ENCODE measurements at places on chromosomes 1 and 21. TPM values are rescaled to one million over a fixed set of nuclear protein-coding genes. Genes with fewer than 3 reads are reported as not detected.

Gene CD5L
- 6.8 TPM for total RNA-seq

Gene LIN28A
- not detected for total RNA-seq

Gene MROH7
- 2.1 TPM for total RNA-seq

Gene E2F2
- 1.1 TPM for total RNA-seq

Gene GOLT1A
- total RNA-seq = 11.9 TPM

Gene CYYR1
- total RNA-seq = 28.1 TPM

Gene KLHL17
- total RNA-seq = 17.0 TPM

Gene CLIC6
- total RNA-seq = 23.5 TPM

DNA sequence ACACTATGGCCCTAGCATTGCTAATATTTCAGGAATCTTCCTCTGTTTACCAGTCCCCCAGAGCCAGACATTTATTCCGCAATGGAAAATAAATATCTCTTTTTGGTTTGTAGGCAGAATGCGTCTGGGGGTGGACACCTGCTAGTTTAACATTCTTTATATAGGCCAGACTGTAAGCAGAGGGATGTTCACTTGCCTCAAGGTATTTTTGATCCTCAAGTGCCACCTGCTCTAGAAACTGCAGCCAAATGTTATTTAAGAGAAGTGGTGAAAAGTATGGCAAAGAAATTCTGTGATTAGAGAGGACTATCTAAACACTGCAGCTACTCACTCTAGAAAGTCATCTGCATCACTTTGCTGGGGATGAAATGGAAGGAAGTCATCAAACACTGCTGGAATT, 164.7 kb downstream of the NEGR1 start:
- no peaks in the 10 kb centered on the region for H3K4me1 ChIP-seq
- no peak for DNase-seq
- no peak overlapping the region for H3K27ac ChIP-seq
- no peaks in the 10 kb centered on the region for H3K36me3 ChIP-seq
- H3K27me3 ChIP-seq = no peaks in the 10 kb centered on the region

- H3K27ac ChIP-seq = no peak overlapping the region
- no peak for DNase-seq
- peaks cover 100% of the 10 kb centered on the region for H3K36me3 ChIP-seq
- no peaks in the 10 kb centered on the region for H3K27me3 ChIP-seq
Observed at GRCh38 chr1:23330846-23331245, 13.2 kb downstream of the HNRNPR start.

GRCh38 chr1:205988585-205988995, 14.6 kb downstream of the RAB7B start:
- DNase-seq = no peak
- no peak overlapping the region for H3K4me3 ChIP-seq
- no peak overlapping the region for H3K27ac ChIP-seq
- no peaks in the 10 kb centered on the region for H3K27me3 ChIP-seq

- H3K4me1 ChIP-seq = no peaks in the 10 kb centered on the region
- H3K36me3 ChIP-seq = no peaks in the 10 kb centered on the region
- no peak overlapping the region for H3K27ac ChIP-seq
- H3K27me3 ChIP-seq = no peaks in the 10 kb centered on the region
- H3K4me3 ChIP-seq = no peak overlapping the region
Observed at GRCh38 chr1:42793824-42794223, 9.0 kb downstream of the TMEM269 start.

DNA sequence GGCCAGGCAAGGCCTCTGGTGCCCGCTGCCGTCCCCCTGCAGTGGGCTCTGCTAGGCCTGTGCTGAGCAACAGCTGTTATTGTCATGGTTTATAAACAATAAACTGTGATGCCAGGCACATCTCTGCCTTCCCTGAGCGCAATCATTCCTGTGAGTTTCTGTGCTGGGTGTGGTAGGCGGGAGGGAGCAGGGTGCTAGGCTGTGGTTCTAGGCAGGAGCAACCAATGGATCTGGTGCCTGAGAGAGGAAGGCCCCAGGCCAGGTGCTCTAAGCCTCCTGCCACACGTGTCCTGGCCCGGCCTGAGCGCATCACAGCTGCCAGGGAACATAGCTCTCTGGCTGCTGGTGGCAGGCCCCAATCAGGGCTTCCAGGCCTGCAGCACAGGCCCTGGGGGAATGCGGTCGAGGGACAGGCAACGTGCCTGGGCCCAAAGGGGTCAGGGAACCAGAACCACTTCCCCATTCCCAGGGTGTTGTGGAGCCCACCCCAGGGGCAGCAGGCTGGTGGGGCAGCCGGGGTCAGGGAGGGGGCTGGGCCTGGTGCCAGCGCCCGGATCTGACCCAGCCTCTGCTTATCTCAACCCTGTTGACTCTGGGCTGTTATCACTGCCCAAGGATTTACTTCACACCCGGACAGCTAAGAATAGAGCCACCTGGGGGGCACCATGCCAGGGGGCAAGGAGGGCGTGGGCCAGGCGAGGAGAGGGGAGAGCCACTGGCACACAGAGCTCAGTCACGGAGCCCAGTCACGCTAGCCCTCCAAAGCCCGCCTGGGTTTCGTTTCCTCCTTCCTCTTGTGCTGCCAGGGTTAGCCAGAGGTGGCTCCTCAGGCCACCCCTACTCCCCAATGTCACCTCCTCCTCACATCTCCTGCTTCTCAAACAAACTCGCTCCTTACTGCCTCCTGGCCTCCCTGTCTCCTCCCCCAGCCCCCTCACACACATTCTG, 11.5 kb downstream of the TRIM46 start:
- H3K4me1 ChIP-seq = peaks cover 17% of the 10 kb centered on the region
- peak overlapping the region; percentile 72 for H3K27ac ChIP-seq
- H3K4me3 ChIP-seq = no peak overlapping the region
- no peaks in the 10 kb centered on the region for H3K36me3 ChIP-seq

- no peak overlapping the region for H3K4me3 ChIP-seq
- DNase-seq = no peak
- no peaks in the 10 kb centered on the region for H3K4me1 ChIP-seq
- H3K27me3 ChIP-seq = no peaks in the 10 kb centered on the region
- no peaks in the 10 kb centered on the region for H3K36me3 ChIP-seq
Observed at GRCh38 chr1:60055336-60055735, 18.2 kb downstream of the C1orf87 start.

DNA sequence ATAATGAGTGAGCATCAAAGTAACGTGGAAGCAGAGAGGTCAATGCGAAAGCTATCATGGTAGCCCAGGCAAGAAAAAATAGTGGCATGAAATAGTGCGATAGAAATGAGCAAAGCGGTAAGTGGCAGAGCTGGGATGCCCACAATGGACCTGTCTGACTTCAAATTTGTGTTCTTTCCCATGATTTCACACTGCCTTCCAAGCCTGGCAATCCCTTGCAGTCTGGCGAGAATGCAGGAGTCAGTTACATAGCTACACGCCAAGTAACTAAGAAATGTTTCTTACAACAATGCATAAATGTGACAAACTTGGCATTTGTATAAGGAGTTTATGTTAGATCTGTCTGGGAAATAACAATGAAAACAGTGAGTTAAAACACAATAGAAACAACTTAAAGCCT, 82.6 kb downstream of the GRIK1 start:
- H3K36me3 ChIP-seq = no peaks in the 10 kb centered on the region
- no peak overlapping the region for H3K27ac ChIP-seq
- H3K4me3 ChIP-seq = no peak overlapping the region
- no peak for DNase-seq
- no peaks in the 10 kb centered on the region for H3K4me1 ChIP-seq

DNA sequence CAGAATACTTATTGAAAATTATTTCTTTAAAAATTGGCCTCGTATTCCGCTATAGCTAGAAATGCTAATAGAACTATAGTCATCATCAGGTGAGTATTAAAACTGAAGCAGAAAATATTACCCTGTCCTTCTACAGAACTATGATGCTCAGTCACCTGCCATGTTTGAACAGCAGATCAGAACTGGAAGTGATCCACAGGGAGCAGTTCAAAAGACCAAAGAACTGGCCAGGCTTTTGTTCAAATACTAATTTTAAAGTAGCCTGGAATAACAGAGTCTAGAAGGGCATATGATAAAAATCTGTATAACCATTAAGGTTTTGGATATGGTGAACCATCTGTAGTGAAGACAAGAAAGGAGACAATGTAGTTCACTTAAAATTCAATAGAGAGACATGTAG, 94.4 kb downstream of the GPR161 start:
- H3K4me3 ChIP-seq = no peak overlapping the region
- no peaks in the 10 kb centered on the region for H3K4me1 ChIP-seq
- DNase-seq = no peak
- H3K27me3 ChIP-seq = no peaks in the 10 kb centered on the region
- H3K36me3 ChIP-seq = peaks cover 19% of the 10 kb centered on the region
- H3K27ac ChIP-seq = no peak overlapping the region

DNA sequence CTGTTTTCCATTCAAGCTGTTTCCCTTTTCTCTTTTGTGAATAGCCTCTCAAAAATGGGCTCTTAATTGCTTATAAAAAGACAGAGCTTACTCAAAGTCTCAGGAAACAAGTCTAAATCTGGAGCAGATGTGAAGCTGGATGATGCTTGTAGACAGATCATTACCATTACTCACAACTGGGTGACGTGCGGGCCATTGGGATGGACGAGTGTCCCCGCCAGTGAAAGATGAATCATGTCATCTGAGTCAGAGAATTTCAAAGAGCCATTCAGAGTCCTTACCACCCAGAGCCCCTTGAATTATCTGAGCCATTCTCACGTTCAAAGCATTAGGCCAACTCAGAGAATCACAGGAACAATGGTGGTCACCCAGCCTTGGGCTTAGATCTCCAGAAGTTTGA, 134.6 kb downstream of the HUNK start:
- no peaks in the 10 kb centered on the region for H3K27me3 ChIP-seq
- no peaks in the 10 kb centered on the region for H3K4me1 ChIP-seq

DNA sequence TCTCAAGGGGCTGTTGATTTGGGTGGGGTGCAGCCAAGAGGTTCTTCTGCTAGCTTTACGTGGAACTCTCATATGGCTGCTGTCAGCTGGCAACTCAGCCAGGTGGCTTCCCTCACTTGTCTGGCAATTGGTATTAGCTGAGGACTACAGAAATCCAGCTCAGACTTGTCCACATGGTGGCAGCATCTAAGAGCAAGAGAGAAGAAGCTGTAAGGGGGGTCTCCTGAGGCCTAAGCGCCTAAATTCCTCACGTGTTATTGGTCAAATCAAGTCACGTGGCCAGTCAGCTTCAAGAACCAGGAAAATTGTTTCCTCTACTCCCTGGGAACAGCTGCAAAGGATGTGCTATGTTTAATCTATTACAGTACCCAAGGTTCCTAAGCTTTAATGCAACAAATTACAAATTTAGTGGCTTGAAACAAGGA, 4.2 kb upstream of the DYRK3 start:
- peaks cover 22% of the 10 kb centered on the region for H3K4me1 ChIP-seq
- no peaks in the 10 kb centered on the region for H3K36me3 ChIP-seq
- no peak overlapping the region for H3K27ac ChIP-seq
- no peak overlapping the region for H3K4me3 ChIP-seq

DNA sequence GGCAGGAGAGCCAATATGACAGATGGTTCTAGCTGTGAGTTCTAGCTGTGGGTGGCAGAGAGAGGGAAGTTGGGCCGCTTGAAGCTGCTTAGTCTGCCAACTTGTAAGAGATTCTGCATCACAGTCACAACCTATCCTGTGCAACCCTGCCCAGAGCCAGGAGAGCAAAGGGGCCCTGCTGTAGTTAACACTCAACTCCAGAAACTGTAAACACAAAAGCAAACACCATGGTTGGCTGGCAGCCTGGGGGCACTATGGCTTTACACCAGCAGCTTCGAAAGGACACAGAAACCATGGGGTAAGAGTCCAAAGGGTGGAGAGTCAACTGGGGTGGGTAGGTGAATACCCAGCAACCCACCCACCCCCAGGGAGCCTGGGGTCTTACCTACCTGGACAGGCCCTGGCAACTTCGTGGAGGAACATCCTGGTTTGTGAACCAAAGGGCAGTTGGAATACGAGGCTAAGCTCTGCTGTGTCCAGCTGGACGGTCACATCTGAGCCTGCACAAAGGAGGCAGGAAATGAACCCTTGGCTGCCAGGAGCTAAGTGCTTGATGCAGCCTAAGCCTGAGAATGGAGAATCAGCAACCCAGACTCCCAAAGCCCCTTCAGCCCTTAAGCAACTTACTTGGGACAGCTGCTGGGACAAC, 6.4 kb downstream of the INPP5B start:
- H3K27me3 ChIP-seq = no peaks in the 10 kb centered on the region
- DNase-seq = peak; percentile 49
- peaks cover 83% of the 10 kb centered on the region for H3K36me3 ChIP-seq

- no peaks in the 10 kb centered on the region for H3K36me3 ChIP-seq
- peak overlapping the region; percentile 62 for H3K27ac ChIP-seq
- H3K4me1 ChIP-seq = peaks cover 8% of the 10 kb centered on the region
- H3K27me3 ChIP-seq = peaks cover 6% of the 10 kb centered on the region
- peak overlapping the region; percentile 61 for H3K4me3 ChIP-seq
Observed at GRCh38 chr1:39789571-39790110, 976 bp upstream of the BMP8B start.

DNA sequence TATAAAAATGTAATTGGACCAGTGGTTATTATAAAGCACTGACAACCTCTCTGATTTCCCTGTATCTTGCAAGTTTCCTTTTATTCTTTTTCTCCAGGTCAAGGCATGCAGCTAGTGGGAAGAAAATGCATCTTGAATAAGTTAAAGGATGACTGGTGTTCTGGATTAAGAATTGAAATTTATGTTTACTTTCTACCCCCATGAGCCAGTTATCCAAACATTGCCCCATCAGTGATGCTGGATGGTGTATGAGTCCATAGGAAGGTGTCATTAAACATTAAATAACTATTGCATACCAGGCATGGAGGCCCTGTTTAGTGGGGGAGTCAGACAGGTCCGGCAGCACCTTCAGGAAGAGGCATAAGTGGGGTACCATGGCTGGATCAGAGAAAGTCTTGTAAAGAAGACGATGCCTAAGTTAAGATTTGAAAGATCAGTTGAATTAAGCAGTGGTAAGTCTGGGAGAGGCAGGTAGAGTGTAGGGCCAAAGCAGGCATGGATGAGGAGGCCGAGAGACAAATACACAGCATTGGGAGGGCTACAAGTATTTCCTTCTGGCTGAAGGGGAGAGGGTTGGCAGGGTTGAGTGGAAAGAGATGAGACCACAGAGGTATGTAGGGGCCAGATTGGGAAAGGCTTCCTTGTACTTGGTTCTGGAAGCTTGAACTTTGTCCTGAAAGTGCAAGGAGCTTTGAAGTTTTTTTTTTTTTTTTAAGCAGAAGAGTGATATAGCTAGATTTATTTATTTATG, 5.7 kb downstream of the SZRD1 start:
- no peaks in the 10 kb centered on the region for H3K36me3 ChIP-seq
- H3K27ac ChIP-seq = no peak overlapping the region
- no peak overlapping the region for H3K4me3 ChIP-seq
- H3K4me1 ChIP-seq = peaks cover 89% of the 10 kb centered on the region

- H3K27me3 ChIP-seq = no peaks in the 10 kb centered on the region
- H3K27ac ChIP-seq = no peak overlapping the region
- DNase-seq = no peak
- no peak overlapping the region for H3K4me3 ChIP-seq
- H3K4me1 ChIP-seq = no peaks in the 10 kb centered on the region
Observed at GRCh38 chr1:117795190-117795589, 134.2 kb downstream of the GDAP2 start.

DNA sequence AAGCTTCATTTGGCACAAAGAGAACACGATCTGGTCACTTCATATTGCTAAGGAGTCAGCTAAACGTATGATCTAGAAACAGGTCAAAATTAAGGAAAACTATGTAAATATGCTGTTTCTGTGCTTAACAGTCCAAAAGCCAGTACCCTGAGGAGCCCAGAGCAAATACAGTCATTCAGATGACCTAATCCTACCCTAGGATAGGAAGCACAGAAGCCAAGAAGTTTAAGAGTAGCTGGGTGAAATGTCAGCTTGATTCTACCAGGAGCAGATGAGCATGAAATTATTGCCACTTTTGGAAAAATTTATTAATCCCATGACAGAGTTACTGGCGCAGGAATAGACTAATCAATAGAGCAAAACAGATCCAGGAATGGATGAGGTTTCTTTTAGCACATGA, 18.3 kb downstream of the SORT1 start:
- H3K27me3 ChIP-seq = no peaks in the 10 kb centered on the region
- no peak overlapping the region for H3K27ac ChIP-seq
- H3K4me1 ChIP-seq = peaks cover 20% of the 10 kb centered on the region
- H3K36me3 ChIP-seq = no peaks in the 10 kb centered on the region
- no peak overlapping the region for H3K4me3 ChIP-seq
- no peak for DNase-seq

Data from lower lobe of right lung (tissue), 2 donors.